Nephron progenitor cell (in vitro differentiated cells): ENCODE measurements at places on chromosomes 2 and 18.

DNA sequence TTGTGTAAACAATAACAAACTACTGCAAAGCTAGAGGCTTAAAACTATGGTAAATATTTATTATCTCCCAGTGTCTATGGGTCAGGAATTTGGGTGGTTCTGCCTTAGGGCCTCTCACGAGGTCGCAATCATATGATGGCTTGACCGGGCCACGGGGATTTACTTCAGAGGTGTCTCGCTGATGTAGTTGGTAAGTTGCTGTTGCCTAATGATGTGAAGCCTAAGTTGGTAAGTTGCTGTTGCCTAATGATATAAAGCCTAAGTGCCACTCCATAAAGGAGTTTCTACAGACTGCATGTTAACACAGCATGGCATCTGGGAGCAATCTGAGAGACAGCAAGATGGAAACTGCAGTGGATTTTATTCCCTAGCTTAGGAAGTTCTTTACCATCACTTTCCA lies 35.8 kb downstream of the FMNL2 start:
- no peak overlapping the region for H3K27ac ChIP-seq
- H3K4me1 ChIP-seq: peaks cover 39% of the 10 kb centered on the region
- no peak overlapping the region for H3K4me3 ChIP-seq

GRCh38 chr2:141393214-141393545 lies 737.6 kb downstream of the LRP1B start:
- H3K36me3 ChIP-seq: no peaks in the 10 kb centered on the region
- no peak overlapping the region for H3K4me3 ChIP-seq
- H3K27me3 ChIP-seq: no peaks in the 10 kb centered on the region
- no peak overlapping the region for H3K27ac ChIP-seq

GRCh38 chr2:85154048-85154753 lies 21.0 kb downstream of the TCF7L1 start:
- no peak overlapping the region for H3K27ac ChIP-seq
- DNase-seq: no peak
- no peak overlapping the region for H3K4me3 ChIP-seq
- peaks cover 66% of the 10 kb centered on the region for H3K36me3 ChIP-seq
- H3K27me3 ChIP-seq: no peaks in the 10 kb centered on the region
- peaks cover 41% of the 10 kb centered on the region for H3K4me1 ChIP-seq

GRCh38 chr18:74967438-74967837 lies 241.5 kb downstream of the PTGR3 start:
- peaks cover 30% of the 10 kb centered on the region for H3K36me3 ChIP-seq
- peaks cover 6% of the 10 kb centered on the region for H3K27me3 ChIP-seq
- no peak overlapping the region for H3K27ac ChIP-seq
- DNase-seq: no peak

DNA sequence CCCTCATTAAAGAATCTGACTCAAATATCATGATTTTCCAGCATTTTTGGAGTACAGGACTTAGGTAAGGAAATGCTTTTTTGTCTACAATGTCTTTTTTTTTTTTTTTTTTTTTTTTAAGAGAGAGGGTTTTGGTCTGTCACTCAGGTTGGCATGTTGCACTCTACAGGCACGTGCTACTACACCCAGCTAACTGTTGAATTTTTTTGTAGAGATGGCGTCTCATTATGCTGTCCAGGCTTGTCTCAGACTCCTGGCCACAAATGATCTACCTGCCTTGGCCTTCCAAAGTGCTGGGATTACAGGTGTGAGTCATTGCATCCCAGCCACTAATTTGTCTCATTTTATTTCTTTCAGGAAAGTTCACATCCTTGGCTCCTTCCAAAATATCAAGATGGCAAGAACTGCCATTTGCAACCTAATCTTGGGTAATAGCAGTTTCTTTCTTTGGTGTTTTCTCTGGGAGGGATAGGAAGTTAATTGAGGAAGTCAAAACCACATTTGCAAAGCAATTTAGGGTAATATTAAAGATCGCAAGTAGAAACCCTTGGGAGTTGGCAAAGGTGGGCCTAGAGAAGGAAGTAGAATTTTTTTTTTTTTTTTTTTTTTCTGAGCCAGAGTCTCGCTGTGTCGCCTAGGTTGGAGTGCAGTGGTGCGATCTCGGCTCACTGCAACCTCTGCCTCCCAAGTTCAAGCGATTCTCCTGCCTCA lies 15.5 kb downstream of the PNO1 start:
- H3K27ac ChIP-seq: no peak overlapping the region
- no peak for DNase-seq
- H3K27me3 ChIP-seq: no peaks in the 10 kb centered on the region
- no peak overlapping the region for H3K4me3 ChIP-seq
- peaks cover 18% of the 10 kb centered on the region for H3K36me3 ChIP-seq

DNA sequence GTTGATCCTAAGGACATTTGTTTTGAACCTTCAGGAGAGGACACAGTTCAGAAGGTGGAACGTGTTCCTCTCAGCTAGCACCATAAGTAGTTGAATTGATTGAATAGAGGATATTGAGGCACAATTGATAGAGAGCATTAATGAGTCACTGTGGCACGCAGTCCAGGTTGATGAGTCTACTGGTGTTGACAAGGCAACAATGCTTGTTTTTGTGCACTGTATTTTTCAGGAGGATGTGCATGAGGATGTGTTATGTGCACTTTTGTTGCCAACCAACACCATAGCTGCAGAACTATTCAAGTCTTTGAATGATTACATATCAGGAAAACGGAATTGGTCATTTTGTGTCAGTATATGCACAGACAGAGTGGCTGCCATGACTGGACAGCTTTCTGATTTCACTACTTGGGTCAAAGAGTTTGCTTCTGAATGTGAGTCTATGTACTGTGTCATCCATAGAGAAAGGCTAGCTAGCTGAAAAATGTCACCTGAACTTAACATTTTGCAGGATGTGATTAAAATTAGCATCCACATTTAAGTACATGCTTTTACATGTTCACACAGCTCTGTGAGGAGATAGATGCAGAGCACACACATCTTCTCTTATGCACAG lies 140.1 kb upstream of the B3GNT2 start:
- no peak overlapping the region for H3K4me3 ChIP-seq
- H3K4me1 ChIP-seq: no peaks in the 10 kb centered on the region
- H3K36me3 ChIP-seq: no peaks in the 10 kb centered on the region

DNA sequence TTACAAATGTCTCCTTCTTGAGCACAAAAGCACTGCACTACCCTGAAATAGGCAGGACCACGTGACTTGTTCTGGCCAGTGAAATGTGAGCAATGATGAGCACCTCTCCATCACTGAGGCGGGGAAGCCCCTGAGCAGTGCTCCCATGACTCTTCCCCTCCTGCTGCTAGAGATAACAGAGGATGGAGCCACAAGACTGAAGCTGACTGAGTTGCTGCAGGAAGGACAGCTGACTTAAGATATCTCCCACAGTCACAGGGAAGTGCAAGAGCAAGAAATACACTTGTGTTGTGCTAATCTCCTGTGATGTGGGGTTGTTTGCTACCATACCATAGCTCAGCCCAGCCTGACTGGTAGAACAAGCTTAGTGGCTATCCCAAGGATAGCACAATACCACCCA lies 38.7 kb downstream of the STK39 start:
- peaks cover 46% of the 10 kb centered on the region for H3K36me3 ChIP-seq
- no peak for DNase-seq

- DNase-seq: no peak
- peaks cover 4% of the 10 kb centered on the region for H3K36me3 ChIP-seq
- H3K4me3 ChIP-seq: no peak overlapping the region
- no peak overlapping the region for H3K27ac ChIP-seq
- peaks cover 17% of the 10 kb centered on the region for H3K27me3 ChIP-seq
- peaks cover 18% of the 10 kb centered on the region for H3K4me1 ChIP-seq
These were observed 10.6 kb upstream of the SNTG2 start for GRCh38 chr2:939936-940601.

DNA sequence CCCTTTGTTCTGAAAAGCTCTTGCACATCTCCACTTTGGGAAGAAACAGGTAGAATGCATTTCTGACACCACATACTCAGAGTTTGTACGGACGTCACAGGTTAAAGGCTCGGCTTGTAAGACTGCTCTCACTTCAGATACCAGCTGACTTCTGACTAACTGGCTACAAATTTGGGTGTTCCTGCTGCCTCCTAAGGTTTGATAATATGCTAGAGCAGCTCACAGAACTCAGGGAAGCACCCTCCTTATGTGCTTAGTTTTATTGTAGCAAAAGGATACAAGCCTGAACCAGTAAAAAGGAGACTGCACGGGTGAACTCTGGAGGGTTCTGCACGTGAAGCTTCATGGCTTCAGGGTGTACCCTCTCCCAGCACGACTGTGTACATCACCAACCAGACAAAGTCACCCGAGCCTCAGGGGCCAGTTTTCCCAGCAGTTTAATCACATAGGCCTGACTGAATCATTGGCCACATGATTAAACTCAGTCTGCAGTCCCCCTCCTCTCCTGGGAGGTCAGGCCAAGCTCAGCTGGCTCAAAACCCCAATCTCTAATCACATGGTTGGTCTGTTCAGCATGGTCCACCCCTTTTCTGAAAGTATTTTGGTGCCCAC lies 749.5 kb upstream of the RAB6C start:
- no peak overlapping the region for H3K4me3 ChIP-seq

DNA sequence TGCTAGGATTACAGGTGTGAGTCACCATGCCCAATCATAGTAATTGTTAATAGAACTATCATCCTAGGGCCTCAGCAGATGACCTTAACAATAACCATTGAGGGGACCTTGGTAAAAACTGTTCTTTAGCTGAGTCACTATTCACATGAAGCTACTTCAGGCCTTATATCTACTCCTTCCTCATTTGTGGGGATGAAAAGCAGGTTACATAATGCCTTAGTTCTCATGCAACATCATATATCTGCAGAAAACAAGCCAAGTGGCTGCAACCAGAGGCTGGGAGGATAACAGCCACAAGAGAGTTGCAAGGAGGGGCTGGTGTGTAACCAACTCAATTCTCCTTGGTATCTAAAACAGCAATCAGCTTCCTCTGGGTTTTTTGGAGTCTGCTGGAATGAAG lies 445.4 kb downstream of the NBAS start:
- no peak overlapping the region for H3K27ac ChIP-seq
- peaks cover 33% of the 10 kb centered on the region for H3K4me1 ChIP-seq
- H3K36me3 ChIP-seq: peaks cover 40% of the 10 kb centered on the region
- no peak overlapping the region for H3K4me3 ChIP-seq
- no peak for DNase-seq

DNA sequence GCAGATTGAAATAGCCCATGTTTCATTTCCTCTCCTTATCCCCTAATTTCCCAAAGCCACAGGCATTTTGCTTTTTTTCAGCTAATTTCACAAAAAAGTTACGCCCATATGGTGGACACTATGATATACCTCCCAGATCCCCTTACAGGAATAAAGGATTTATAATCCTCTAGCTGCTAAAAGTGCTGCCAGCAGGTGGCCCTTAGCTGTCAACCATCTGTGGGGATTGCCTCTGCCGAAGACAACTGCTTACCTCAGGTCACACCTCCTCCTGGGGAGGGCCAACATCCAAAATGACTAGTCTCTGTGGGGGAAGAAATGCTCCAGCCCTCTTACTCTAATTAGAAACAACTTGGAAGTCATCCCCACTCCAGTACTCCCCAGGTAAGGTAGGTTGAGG lies 61.0 kb upstream of the EPB41L3 start:
- H3K27me3 ChIP-seq: peaks cover 4% of the 10 kb centered on the region
- H3K36me3 ChIP-seq: no peaks in the 10 kb centered on the region
- H3K27ac ChIP-seq: no peak overlapping the region
- H3K4me3 ChIP-seq: no peak overlapping the region
- peaks cover 25% of the 10 kb centered on the region for H3K4me1 ChIP-seq
- no peak for DNase-seq
